ENCODE measurements at places on chromosomes 1 and 21.

DNA sequence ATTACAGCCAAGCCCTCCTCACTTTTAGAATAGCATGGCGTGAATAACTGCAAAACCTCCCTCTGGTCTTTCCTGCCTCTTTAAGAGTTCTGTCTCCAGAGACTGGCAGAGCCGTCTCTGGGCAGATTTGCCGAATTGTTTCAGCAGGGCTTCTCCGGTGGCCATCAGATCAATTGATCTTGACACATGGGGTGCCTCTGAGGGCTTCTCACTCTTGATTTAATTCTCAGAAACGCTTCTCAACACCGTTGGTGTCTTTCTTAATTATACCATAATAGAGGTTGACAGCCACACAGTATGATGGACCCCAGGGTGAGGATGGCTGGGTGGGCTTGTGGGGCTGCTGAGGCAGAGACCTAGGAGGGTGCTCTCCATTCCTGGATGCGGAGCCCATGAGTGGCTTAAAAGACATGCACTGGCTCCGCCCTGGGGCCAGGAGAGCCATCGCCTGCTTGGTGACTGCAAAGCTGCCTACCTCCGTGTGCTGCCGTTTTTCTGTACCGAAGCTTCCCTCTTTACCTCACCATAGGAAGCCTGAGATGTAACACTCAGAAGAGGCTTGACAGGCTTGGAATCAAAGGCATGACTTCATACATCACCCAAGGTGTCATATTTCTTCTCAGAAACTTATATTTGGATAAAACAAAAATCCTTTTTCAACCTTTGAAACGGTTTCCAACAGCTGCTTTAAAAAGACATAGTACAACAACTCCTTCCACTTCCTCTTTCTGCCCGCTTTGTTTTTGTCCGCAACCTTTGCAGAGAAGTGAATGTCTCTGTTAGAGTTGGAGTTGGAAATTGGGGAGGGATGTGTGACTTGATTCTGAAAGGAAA lies 82.9 kb downstream of the GALNT2 start:
- no peak for DNase-seq

- DNase-seq = no peak
These were observed 1037.2 kb upstream of the B3GALT2 start for GRCh38 chr1:194223596-194223995.

- no peak for DNase-seq
These were observed 378.4 kb downstream of the ADGRL2 start for GRCh38 chr1:82179131-82179530.

DNA sequence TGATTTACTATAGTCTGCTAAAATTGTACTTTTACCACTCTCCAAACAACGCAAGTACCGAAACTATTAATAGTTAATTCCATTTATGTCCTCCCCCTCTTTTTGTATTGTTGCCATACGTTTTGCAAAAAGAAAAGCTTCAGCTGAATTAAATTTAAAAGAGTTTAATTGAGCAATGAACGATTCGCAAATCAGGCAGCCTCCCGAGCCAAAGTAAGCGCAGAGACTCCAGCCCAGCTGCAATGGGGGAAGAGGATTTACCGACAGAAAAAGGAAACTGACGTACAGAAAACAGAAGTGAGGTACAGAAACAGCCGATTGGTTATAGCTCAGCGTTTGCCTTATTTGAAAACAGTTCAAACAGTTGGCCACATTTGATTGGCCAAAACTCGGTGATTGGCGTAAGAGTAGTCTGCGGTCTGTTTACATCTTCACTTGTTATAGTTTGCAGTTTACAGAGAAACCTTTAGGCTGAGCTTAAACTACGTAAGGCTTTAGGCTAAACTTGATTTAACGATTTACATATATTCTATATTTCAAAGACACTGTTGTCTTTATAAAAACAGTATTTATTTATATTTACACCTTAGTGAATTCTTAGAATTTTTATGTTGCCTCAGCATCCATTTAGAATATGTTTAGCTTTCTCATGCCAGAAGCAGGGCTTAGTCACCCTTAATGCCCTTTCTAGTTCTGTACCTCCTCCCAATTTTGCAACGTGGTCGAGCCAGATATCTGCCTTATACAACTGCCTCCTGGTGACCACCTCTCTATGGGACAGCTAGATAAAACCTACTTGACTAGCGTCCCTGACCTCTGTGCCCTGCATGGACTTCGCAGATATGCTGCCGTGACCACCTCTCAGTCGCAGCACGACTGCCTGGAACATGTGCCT lies 23.8 kb downstream of the CR1 start:
- DNase-seq = no peak

DNA sequence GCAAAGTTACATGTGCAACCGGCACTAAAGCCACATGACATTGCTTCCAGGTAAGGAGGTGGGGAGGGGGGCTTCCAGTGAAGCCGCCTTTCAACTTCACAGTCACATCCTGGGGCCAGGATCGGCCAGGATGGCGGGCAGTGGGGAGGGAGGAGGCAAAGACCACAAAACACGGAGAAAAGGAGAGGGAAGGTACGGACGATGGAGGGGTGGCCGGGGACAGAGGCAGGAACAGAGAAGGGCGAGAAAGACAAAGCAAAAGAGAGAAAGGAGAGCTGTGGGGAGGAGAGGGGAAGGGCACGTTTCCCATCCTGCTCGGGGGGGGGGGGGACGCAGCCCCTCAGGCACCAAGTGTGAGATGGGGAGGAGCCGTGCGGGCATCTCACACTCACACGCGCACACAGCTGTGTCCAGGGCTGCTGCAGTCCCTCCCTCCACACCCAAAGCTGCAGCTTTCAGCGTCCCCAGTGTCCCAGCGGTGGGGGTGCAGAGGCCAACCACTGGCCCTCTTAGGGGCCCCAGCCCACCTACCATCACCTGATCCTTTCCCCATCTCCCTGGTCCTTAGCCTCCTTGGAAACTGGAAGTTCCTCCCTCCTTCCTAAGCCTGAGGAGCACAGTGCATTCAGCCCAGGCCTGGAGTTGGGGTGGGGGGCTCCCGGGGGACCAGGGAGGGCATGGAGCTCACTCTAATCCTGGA lies 2.4 kb downstream of the SH2D5 start:
- no peak for DNase-seq

GRCh38 chr1:180777072-180777689 lies 135.5 kb upstream of the KIAA1614 start:
- DNase-seq = no peak

GRCh38 chr1:161021165-161021969 lies 415 bp upstream of the F11R start:
- DNase-seq = peak; percentile 83

DNA sequence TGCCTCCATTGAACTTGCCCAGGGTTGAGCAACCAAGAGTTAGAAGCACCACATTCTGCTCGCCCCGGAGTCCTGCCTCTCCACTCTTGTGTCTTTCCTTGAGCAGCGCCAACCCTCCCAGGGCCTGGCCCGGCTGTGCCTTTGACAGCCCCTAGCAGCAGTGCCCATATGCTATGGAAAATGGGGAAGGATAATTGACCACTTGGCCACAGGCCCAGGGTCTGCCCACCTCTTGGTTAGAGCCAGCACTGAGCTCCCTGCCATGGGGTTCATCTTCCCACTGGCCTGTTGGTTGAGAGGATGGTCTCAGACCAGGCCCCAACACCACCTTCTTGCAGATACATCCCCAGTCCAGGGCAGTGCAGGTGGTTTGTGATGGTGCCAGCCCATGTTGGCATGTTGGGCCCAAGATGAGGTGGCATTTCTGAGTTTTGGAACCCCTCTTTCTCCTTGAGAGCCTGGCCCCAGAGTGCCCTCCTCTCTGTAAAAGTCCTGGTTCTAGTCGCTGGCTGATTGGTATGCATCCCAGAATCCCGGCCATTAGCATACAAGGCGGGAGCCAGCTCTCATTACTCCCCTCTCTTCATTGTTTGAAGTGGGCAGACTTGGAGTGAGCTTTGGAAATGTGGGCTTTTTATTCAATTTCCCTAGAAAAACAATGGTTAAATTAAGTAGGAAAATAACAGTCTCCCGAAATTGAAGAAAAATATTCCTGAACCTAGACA lies 7.6 kb downstream of the ARHGEF10L start:
- no peak for DNase-seq

DNA sequence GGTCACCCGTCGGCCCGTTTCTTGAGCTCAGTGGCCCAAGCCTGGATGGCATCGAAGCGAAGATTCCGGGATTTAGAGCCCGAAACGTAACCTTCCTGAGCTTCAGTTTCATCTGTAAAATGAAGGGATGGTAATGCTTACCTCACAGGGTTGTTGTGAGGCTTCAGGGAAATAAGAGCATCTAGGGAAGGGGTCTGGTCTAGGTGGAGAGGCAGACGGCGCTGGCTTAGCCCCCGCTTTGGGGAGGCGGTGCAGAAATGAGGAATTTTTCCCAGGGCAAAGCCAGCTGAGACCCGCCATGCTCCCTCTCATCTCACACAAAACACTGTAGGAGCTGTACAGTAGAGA lies 717 bp upstream of the MYCL start:
- DNase-seq = no peak

DNA sequence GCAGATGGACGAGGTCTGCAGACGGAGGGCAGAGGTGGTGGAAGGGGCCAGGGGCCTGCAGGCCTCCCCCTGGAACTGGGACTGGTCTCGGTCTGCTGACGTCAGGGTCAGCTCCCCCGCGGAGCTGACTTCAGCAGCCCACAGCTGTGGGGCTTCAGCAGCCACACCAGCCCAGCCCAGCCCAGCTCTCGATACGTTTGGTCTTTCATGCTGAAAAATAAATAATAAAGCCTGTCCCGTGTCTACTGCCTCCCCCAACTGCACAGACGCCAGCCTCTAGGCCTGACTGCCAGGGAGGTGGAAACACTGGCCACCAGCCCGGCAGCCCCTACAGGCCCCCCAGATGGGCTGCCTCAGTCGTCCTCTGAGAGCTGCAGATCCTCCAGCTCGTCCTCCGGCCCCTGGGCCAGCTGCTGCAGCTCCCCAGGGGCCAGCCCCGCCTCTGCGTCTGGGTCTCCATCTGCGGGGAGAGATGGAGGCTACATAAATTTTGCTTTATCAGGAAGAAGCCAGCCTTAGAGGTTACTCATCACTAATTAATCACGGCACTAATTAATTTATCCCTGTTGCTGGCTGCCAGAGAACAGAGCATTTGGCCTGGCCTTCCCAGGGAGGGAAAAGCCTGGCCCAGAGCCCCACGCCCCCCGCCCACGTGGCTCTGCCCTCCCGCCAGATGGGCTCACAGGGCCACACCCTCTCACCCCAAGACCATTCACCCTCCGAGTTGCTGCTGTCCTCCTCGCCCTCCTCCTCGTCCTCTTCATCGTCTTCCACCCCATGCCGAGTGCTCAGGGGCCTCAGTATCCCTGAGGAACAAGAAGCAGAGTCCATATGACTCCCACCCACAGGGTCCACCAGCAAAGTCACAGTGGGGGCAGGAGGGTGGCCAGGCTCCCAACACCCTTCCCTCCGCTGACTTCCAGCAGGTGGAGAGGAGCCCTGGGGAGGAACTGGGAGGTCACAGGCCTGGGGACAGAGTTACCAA lies 14.4 kb downstream of the NOC2L start:
- DNase-seq = no peak

DNA sequence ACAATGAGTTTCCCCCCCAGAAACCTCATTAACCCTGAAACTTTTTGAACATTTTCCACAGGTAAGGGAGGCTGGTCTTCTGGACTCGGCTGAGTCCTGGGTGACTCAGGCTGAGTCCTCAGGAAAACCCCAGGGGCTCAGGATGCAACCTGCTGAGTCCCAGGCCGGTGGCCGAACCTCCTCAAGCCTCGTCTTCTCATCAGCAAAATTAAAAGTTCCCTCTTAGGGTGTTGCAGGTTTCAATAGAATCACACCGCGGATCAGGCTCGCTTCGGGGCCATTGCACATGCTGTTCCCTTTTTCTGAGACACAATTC lies 35.0 kb upstream of the GRHL3 start:
- no peak for DNase-seq

GRCh38 chr1:223834660-223835263 lies 11.0 kb downstream of the TP53BP2 start:
- DNase-seq = no peak

DNA sequence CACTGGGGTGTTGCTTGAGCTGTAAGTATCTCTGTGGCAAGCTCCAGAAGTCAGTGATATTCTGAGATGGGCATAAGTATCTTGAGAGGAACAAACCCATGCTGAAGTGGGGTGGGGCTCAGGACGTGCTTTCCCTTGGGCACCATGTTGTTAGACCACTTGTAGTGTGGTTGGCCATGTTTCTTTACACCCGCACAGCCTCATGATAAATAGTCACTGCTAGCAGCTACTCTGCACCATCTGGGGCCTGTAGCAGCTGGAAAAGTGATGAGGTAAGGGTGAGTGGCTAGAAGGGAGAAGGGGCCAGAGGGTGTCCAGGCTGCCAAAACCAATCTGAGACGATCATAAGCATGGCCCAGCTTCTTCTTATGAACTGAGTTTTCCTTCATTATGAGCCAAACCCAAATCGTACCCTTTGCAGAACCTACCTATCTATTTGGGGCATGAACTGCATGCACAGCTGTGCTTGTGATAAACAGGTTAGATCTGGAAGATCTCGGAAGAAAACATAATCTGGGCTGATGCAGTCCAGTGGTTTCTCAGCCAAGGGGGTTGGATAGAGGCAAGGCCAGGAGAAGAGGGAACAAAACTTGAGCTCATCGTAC lies 91.9 kb upstream of the IRF2BP2 start:
- DNase-seq = no peak

GRCh38 chr1:27163093-27163492 lies 8.2 kb upstream of the SLC9A1 start:
- DNase-seq = no peak

- DNase-seq = no peak
These were observed 35.8 kb upstream of the JAK1 start for GRCh38 chr1:65002156-65002507.

- no peak for DNase-seq
These were observed 10.7 kb upstream of the OR2T34 start for GRCh38 chr1:248585266-248585665.

- no peak for DNase-seq
These were observed 12.9 kb downstream of the PTPRU start for GRCh38 chr1:29249170-29249691.

DNA sequence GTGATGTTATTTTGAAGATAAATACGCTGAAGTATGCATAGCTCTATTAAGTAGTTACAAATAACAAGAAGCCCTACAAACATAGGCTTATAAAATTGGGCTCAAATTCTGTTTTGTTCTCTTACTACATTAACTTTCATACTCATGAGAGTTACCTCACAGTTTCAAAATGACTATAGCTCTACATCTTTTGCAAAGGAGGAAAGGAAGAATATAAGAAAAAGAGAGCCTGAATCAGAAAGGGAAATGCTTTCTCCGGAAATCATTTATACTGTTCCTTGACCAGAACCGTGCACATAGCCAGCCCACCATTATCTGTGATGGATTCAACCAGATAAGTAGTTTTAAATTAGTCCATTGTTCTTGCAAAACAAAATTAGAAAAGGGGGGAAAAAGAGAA lies 1252.1 kb downstream of the NCAM2 start:
- no peak for DNase-seq

Data from activated CD4-positive, alpha-beta T cell treated with anti-CD3 and anti-CD28 coated beads for 24 hours (primary cell).